BE2C (cell line): ENCODE measurements at places on chromosomes 6 and 20.

DNA sequence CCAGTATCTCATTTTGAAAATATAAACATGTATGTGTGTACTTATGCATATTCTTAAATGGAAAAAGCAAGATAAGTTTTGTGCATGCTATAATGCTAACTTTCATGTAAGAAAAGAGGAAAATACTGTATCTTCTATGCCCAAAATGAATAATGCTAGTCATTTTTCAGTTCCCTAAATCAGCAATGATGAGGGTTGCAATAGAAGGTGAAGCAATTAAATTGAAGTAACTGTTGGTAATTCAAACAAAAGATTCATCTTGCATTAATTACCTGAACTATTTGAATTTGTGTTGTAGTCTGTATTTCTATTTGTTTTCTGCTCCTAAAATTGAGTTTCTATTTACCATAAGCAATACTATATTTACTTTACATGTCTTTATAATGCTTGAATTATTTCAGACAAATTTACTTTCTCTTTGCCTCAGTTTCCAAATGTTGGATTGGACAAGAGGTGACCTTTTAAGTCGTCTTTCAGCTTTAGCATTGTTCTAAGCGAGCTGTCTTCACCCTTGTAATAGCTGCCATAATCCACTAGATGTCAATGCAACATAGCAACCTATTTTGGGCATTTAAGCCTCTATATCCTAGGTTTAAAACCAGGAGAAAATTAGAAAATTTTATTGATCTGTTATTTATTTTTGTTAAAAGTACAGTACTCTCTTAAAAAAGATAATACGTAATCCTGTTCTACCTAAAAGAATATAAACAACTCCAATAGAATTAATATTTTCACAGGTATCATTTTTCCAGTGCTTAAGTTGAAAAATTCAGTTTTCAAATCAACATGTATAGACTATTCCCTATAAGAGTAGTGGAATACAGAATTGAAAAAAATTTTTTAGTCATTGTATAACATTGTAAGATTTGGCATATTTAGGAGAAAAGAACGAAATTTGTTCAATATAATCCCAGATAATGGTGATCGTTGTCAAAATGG is 52.3 kb upstream of the IFNGR1 start:
- no peak for DNase-seq

DNA sequence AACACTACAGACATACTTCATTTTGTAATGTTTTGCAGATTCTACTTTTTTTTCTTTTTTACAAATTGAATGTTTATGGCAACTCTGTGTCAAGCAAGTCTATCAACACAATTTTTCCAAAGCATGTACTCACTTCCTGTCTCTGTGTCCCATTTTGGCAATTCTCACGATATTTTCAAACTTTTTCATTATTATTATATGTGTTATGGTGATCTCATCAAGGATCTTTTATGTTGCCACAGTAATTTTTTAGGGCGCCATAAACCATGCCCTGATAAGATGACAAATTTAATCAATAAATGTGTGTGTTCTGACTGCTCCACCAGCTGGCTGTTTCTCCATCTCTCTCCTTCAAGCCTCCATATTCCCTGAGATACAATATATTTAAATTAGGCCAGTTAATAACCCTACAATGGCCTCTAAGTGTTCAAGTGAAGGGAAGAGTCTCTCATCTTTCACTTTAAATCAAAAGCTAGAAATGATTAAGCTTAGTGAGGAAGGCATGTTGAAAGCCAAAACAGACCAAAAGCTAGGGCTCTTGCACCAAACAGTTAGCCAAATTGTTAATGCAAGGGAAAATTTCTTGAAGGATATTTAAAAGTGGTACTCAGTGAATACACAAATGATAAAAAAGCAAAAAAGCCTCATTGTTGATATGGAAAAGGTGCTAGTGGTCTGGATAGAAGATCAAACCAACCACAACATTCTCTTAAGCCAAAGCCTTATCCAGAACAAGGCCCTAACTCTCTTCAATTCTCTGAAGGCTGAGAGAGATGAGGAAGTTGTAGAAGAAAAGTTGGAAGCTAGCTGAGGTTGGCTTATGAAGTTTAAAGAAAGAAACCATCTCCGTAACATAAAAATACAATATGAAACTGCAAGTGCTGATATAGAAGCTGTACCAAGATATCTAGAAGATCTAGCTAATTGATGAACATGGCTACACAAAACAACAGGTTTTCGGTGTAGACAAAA is 194.4 kb upstream of the TAB2 start:
- DNase-seq = no peak

- DNase-seq = no peak
These were observed 100.3 kb downstream of the SH3BGRL2 start for GRCh38 chr6:79731471-79731870.

DNA sequence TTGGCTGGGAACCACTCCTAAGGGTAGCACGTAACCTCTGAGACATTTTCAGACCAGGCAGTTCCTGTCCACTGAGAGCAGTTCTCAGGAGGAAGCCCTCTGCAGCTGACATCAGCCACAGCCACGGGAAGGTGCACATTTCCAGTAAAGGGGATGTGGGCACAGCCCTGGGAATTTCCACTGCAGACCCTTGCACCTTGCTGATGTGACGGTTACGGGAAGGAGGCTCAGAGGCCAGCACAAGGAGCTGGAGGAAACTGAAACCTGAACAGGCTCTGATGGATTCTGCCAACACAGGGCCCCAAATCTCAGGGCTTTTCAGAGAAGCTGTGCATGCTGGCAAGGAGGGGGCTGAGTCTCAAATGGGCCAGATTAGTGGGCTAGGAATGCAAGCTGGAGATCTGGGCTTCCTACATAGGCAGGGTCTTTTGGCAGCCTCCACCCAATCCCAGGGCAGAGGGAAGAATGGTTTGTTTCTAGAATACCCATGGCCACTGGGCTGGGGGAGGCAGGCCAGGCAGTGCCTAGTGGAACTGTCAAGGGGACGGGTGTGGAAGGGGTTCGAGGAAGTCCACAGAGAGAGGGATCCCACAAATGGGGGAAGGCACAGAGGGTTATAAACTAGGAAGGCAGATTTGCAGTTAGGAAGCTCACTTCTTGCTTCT is 14.2 kb downstream of the EBF4 start:
- DNase-seq = no peak

GRCh38 chr6:112356994-112357393 is 9.9 kb downstream of the RFPL4B start:
- no peak for DNase-seq

GRCh38 chr20:53003420-53004154 is 31.4 kb downstream of the TSHZ2 start:
- no peak for DNase-seq

DNA sequence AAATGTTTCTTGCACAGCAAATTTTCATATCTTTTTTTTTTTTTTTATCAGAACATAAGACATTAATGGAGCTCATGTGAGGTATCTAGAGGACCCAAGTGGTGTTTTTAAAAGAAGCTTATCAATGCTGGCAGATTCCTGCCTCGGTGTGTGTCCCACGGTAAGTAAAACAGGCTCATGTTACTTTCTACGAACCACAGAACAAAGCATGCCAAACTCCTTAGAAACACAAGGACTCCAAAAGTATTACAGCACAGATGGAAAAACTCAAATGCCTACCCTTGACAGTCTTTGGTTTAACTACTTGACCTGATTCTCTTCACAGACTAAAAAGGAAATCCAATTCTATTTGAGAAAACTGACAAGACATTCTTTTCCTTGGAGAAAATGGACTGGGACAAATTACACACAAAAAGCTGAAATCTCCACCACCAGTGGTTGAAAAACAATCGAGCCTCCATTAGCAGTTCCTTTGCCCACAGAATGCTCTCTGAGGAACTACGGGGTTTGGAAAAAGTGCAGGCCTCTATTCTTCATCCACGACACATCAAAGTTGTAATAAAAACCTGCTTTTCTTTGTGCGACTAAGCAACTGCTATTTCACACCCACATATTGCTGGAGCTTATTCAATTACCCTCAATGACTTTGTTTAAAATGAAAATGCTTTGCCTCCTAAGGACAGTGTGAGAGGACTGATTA is 5.4 kb downstream of the METTL24 start:
- no peak for DNase-seq

- DNase-seq = no peak
These were observed 285.2 kb upstream of the STXBP5 start for GRCh38 chr6:146919017-146919416.

- no peak for DNase-seq
These were observed 34.1 kb downstream of the DCDC2 start for GRCh38 chr6:24323632-24324337.

DNA sequence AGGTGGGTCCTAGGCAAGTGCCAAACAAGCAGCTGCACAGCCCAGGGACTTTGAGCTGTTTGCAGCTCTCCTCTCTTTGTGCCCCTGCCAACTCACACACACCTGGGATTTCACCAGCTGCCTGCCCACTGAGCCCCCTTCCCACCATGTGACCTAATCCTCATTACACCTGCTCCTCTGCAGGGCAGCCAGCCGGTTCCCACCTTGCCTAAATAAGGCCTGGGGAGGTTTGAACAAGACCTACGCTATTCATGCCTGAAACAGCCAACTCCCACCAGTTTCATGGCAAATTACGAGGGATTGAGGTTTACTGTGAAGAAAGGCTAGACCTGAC is 92.6 kb upstream of the SOX4 start:
- no peak for DNase-seq
